ENCODE measurements at places on chromosomes 5 and 9.

- DNase-seq = no peak
These were observed 24.2 kb upstream of the S1PR3 start for GRCh38 chr9:88966894-88967676.

DNA sequence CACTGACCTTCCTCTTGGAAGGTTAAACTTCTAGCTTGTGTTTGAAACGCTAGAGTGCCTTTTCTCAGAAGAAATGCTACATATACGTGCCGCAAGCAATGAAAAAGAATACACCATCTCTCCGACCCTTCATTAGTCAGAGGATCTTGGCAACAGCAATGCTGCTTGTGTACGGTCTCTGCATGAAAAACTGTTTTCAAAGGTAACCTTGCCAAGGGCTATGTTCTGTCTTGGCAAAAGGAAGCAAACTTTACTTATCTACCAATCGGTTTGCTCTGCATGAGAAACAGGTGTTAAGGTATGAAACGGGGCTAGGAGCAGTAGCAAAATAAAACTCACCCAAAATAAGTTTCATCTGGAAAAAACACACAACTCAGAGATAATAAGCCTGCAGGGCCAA, 297.8 kb downstream of the FBXL17 start:
- no peak for DNase-seq

- no peak for DNase-seq
These were observed 1.2 kb downstream of the RIC1 start for GRCh38 chr9:5630081-5630507.

DNA sequence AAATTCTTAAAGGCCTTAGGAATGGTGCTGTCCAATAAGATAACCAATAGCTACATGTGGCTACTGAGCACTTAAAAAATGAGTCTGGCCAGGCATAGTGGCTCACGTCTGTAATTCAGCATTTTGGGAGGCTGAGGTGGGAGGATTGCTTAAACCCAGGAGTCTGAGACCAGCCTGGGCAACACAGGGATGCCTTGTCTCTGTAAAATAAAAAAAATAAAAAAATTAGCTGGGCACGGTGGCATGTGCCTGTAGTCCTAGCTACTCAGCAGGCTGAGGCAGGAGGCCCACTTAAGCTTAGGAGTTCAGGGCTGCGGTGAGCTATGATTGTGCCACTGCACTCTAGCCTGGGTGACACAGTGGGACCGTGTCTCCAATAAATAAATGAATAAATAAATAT, 1.3 kb upstream of the SLC22A5 start:
- DNase-seq = no peak

GRCh38 chr9:24218656-24219055, 327.0 kb downstream of the IZUMO3 start:
- DNase-seq = no peak

DNA sequence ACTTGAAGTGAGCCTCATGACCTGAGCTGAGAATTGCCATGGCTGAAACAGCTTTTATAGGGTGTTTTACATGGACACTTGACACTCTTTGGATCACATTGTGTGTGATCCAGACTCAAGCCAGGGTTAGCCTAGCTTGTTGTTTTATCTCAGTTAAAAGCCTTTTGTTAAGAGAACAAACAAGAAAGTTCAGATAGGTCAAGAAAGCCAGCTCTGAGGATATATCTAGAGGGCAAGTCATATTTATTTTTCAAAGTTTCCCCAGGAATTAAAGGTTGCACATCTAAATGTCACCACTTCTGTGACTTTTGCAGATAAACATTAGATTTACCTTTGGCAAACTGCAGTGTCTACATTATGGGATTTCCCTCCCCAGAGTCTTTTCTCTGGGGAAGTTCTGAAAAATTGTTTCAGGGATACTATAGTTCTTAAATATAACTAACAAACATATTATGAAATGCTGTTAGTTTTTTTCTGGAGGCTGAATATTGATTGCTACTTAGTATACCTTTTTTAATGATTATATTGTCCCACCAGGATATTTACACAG, 134.5 kb downstream of the C9orf152 start:
- DNase-seq = no peak

GRCh38 chr5:142102980-142103740, 5.4 kb upstream of the NDFIP1 start:
- no peak for DNase-seq

DNA sequence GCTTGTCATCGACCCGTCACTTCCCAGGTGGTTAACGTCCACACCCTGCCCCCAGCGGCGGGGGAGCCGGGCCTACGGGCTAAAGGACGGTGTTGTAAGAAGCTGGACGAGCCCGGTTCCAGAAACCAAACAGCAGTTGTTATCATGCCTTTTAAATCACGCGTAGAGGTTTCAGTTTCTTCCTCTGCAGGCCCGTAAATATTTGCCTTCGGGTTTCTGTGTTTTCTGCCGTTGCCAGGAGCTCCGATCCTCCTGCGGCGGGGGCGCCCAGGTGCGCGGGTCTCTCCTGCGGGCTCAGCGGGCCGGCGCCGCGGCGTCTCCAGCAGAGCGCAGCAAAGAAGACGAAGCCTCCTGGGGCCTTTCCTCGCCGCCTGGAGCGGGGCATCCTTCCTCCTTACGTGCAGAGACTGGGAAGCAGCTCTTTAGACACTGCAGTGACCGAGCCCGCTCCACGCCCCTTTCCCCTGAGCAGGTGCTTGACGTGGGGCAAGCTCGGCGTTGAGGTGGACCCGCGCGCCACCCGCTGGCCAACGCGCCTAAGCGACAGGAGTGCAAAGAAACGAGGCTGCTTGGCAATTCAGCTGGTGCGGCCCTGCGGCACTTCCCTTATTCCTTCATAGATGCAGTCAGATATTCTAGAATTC, 21.8 kb upstream of the TTC1 start:
- DNase-seq = peak; percentile 75

- no peak for DNase-seq
These were observed 31.3 kb downstream of the ISOC1 start for GRCh38 chr5:129125819-129126218.

GRCh38 chr9:5515261-5515650, 4.9 kb downstream of the PDCD1LG2 start:
- no peak for DNase-seq

- no peak for DNase-seq
These were observed 94.2 kb upstream of the TARS1 start for GRCh38 chr5:33346534-33346933.

DNA sequence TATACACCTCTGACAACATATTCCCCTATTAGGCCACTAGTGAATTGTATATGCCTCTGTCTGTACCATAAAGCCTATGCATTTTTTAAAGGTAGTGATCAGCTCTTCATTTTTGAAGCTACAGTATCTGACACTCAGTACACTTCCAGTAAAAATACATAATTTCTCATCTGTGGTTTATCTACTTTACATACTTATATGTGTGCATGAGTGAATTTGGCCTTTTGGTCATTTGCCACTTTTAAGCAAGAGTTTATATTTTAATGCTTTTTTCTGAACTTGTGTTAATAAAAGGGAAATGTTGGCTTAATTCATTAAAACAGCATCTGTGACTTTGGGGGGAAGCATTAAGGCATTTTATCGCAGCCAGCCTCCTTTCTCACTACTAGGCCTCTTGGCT, 47.8 kb downstream of the ST8SIA4 start:
- no peak for DNase-seq

GRCh38 chr9:127567035-127567729, 44.9 kb upstream of the STXBP1 start:
- DNase-seq = no peak

- no peak for DNase-seq
These were observed 10.5 kb downstream of the SLC38A9 start for GRCh38 chr5:55701462-55702103.

- no peak for DNase-seq
These were observed 29.3 kb upstream of the RNF130 start for GRCh38 chr5:180100621-180101450.

- DNase-seq = no peak
These were observed 374.9 kb upstream of the CLINT1 start for GRCh38 chr5:158233735-158234322.

DNA sequence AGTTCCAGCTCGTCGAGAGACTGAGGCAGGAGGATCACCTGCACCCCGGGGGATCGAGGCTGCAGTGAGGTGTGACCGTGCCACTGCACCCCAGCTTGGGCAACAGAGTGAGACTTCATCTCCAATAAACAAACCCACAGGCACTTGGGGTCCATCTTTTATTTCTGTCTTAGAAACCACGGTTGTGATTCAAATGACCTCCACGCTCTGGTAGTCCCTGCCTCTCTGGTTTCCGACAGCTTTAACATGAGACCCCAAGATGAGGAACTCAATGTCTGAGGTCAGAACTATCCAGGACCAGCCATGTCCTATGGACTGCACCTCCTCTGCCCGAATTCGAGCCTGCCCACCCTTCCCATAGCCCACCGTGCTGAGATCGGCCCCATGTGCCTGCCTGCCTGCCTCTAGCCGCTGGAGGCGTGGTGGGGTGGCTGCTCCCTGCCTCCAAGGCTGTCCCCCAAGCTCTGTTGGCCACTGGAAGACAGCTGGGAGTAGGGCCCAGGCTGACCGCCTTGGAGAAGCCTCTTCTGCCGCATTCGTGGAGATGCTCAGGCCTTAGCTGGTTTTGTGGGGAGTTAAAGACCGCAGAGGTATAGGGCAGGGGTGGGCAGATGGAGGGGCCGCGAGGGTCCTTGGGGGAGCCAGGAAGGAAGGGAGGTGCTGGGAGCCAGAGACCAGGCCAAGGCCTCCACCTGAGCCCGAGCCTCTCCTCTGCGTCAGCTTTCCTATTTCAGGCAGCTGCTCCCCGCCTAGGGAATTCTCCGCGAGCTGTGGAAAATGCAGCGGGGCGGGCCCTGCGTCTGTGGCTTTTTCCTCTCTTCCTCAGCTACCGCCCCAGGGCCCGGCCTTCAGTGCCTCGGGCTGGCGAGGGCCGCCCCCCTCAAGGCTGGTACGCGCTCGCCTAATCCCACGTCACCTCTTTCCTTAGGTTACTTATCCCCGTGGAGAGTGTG, 6.9 kb upstream of the WDR5 start:
- no peak for DNase-seq

GRCh38 chr9:31776471-31776870, 608.0 kb upstream of the ACO1 start:
- no peak for DNase-seq

DNA sequence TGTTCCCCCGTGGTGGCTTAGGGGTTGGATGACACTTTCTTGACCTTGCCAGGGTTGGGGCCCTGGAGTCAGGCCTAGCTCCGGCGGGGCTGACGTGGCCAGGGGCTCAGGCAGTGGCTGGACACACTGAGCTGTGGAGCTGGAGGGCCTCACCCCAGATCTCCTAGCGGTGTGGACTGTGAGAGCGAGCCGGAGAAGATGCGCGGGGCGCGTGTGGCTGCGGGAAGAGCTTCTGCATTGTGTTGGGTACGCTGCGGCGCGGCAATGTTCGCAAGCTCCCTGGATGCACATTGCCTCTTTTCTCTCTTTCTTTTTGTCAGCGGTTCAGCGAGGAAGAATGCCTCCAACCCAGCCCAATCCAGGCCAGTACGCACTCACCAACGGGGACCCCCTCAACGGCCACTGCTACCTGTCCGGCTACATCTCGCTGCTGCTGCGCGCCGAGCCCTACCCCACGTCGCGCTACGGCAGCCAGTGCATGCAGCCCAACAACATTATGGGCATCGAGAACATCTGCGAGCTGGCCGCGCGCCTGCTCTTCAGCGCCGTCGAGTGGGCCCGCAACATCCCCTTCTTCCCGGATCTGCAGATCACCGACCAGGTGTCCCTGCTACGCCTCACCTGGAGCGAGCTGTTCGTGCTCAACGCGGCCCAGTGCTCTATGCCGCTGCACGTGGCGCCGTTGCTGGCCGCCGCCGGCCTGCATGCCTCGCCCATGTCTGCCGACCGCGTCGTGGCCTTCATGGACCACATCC, 4.8 kb downstream of the NR2F1 start:
- no peak for DNase-seq

DNA sequence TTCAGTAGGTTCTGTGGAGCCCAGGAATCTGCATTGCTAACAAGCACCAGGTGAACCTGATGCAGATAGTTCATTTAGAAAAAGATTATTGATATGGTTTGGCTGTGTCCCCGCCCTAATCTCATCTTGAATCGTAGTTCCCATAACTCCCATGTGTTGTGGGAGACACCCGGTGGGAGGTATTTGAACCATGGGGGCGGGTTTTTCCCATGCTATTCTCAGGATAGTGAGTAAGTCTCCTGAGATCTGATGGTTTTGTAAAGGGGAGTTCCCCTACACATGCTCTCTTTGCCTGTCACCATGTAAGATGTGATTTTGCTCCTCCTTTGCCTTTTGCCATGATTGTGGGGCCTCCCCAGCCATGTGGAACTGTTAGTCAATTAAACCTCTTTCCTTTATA, 212.0 kb downstream of the RAB3C start:
- DNase-seq = no peak

DNA sequence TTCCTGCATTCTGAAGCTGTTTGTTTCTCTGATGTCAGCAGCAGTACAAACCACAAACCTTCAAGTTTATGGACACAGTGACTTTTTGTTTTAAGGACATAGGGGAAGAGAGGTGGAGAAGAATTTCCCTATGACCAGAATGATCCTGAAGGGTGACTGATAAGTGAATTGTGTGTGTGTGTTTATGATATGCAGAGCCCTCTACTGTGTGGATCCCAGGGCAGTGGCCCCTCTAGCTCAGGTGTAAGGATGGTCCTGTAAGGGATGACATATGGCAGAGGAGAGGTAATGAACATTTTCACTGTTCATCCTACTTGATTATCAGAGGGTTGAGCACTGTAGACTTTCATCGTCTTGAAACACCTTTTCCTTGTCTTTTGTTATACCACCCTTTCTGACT, 30.6 kb upstream of the TMED7 start:
- DNase-seq = no peak

DNA sequence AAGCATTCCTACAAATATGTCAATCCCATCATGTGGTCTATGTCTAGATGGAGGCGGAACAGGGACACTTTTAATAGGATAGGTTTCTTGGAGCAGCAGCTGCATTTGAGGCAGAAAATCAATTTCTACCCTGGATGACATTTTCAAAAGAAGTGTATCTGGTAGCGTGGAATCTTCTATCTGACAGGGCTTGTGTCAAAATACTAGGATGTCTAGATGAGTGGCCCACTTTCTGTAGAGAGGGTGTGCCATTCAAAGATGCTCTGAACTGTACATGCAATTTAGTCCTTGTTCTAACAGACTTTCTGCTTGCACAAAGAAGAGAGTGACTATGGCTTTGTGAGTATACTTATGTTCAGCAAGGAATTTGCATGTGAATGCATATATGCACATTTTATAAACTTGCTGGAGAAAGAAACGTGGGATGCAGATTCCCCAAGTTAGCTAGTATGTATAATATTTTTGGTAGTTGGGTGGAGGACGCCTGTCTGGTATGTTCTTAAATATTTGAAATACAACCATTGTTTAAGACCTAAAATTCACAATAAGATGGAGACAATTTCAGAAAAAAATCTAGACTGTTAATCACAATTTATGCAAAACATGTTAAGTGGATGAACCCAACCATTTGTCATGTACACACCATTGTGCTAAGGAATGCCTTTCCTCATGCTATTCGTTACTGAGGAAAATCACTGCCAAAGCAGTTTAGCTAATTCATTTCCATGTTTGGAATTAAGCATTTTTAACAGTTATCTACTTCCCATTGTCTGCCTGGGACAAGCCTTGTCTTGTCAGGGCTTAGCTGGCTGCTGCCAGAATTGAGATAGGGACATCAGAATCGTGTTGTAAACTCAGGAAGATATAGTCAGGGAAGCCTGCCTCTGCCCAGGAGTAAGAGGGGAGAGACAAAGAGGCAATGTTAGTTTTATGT, 129.1 kb upstream of the MEF2C start:
- no peak for DNase-seq
